ENCODE measurements at places on chromosomes 12 and 14. TPM values are rescaled to one million over a fixed set of nuclear protein-coding genes. Genes with fewer than 3 reads are reported as not detected.

Gene SLC25A21
- total RNA-seq = 1.0 TPM

Gene JPH4
- under 0.01 TPM for total RNA-seq

Gene ADAM21
- total RNA-seq = 0.32 TPM

Gene DEGS2
- total RNA-seq = not detected

Gene HOTAIR
- total RNA-seq = not detected

Gene GLT8D2
- total RNA-seq = 13.1 TPM

Gene GPR162
- total RNA-seq = 2.1 TPM

Gene ZCCHC8
- total RNA-seq = 8.9 TPM

Gene PTPN6
- total RNA-seq = 1.0 TPM

Gene KRT78
- total RNA-seq = not detected

Gene ARHGAP9
- total RNA-seq = 2.2 TPM

Gene CCDC175
- not detected for total RNA-seq

Gene KRT2
- not detected for total RNA-seq

Gene PAWR
- total RNA-seq = 16.7 TPM

Gene CIROP
- total RNA-seq = 0.88 TPM

Gene ADGRD1
- total RNA-seq = 0.78 TPM

Gene TMEM132C
- total RNA-seq = under 0.01 TPM

Gene CMKLR1
- 0.13 TPM for total RNA-seq

Gene RAB15
- 3.6 TPM for total RNA-seq

Gene PLEKHD1
- not detected for total RNA-seq

Gene TAS2R31
- 0.39 TPM for total RNA-seq

Gene TUBA1A
- 301 TPM for total RNA-seq

Gene TAS2R9
- total RNA-seq = not detected
